EH (cell line): ENCODE measurements at places on chromosomes 4 and X.

- DNase-seq: no peak
Measured at GRCh38 chr4:22780317-22780716, 87.6 kb downstream of the GBA3 start.

GRCh38 chr4:2799971-2800690, 7.2 kb downstream of the SH3BP2 start:
- no peak for DNase-seq

GRCh38 chr4:12178614-12179610, 750.2 kb upstream of the HS3ST1 start:
- DNase-seq: no peak

DNA sequence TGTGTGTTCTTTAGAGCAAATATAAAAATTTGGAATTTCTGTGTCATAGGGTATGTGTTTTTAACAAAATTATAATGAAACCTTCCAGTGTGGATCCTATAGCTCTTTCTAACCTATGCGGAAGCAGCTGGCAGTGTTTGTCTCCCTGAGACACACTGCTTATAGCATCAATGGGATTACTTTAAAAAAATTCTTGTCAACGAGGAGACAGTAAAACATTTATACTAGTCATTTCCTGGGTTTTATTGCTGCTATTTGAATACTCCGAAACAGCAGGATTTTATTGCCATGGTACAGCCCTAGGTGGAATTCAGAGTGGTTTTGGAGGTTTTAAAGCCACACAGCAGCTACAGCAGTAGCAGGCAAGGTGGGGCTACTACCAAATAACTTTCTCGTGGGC, 145.1 kb upstream of the IL1RAPL2 start:
- DNase-seq: no peak

DNA sequence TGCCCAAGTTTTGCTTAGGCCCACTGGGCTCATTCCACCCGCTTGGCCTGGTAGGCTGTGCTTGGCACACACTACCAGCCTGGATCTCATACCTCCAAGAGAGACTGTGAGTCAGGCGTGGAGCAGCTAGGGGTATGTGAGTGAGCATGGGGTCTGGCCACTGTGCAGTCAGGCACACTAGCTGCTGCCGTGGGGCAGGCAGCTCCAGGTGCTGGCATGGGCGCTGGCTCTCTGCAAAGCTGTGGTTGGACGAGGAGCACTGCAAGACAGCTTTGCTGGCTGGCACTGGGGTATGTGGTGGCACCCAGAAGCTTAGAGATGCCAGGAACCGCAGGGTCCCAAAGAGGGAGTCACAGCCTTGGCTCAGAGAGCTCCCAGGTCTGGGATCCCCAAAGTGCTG, 377.8 kb downstream of the KCTD8 start:
- DNase-seq: no peak

DNA sequence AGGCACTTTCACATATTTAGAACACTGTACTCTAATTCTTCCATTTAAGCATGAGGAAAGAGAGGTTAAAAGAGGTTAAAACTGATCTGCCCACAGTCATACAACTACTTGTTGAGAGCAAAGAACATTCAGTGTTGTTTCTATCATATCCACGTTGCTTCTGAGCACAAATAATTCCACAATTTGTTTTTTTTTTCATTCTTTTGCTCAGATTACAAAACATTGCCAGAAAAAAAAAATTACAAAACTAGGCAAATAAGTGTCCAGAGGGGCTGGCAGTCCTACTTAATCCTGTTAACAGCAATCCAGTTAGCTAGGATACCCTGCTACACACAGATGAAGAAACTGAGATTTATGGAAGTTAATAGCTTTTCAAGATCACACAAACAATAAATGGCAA, 6.3 kb upstream of the USP53 start:
- DNase-seq: no peak

DNA sequence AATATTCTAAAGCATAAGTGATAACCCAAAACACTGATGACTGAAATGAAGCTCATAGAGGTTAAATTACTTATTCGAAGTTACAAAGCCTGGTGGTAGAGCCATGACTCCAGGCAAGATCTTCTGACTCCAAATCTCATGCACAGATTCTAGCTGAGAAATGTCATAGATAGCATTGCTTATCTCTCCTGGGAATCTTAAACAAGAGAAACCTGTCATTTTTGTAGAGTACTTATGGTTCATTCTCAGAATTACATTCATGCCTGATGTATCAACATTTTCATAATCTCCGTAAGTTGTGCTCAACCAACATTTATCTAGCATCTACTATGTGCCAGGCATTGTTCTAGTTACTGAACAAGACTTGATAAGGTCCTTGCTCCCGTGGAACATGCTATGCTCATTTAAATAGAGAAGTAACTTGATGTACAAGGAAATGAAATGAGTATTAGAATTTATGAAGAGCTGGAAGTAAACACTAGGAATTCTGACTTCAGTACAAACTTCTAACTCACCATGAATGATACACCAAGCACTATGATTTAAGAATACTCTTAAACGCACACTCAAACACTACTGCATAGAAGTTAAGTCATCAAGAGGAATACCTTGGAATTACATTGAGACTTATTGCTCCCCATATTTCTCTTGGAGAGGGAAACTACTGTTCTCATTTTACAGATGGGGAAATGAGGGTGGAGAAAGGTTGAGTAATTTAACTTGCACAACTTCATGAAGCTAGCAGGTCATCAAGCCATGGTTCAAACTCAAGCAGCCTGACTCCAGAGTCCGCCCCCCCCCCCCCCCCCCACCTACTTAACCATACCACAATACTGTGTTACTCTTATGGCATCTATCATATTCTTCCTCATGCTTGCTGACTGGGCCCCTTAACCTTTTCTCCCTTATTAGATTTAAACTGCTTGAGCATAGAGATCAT, 45.4 kb downstream of the MBNL3 start:
- no peak for DNase-seq

DNA sequence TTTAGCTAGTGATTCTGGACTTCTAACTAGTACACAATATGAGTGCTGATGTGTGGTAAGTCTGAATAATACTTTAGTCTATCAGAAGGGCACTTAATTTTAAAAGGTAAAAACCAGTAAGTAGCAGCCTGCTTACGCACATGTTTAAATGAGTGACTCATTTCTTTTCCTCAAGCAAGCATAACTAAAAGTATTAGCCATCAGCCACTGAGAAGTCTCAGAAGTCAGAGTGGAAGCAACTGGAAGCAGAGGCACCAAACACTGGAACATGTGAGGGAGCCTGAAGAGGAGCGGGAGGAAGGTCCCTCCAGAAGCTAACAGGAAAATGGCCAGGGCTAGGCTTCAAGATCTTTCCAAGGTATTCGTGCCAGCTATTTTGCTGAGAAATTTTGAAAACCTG, 257.7 kb downstream of the RAPGEF2 start:
- DNase-seq: peak; percentile 95

GRCh38 chr4:80989921-80990544, 40.5 kb upstream of the BMP3 start:
- peak; percentile 62 for DNase-seq

- no peak for DNase-seq
Measured at GRCh38 chr4:37225778-37226177, 18.8 kb upstream of the NWD2 start.

GRCh38 chr4:25873632-25874129, 10.9 kb upstream of the SEL1L3 start:
- no peak for DNase-seq

DNA sequence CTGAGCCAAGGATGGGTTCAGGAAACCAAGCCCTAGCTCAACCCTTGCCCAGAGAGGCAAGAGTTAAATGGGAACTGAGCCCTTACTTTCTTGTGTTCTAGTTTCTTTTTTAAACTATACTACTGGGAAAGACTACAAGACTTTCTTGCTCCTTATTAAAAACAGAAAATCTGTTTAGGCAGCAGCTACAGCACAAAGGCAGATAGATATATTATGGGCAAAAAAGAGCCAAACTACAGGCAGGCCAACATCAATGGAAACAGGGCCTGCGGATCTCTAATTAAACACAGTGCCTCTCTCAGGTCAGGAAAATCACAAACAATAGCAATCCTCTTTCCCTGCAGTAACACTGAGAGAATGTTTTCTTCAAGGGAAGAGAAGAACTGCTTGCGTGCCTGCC, 226.0 kb downstream of the LDB2 start:
- no peak for DNase-seq

DNA sequence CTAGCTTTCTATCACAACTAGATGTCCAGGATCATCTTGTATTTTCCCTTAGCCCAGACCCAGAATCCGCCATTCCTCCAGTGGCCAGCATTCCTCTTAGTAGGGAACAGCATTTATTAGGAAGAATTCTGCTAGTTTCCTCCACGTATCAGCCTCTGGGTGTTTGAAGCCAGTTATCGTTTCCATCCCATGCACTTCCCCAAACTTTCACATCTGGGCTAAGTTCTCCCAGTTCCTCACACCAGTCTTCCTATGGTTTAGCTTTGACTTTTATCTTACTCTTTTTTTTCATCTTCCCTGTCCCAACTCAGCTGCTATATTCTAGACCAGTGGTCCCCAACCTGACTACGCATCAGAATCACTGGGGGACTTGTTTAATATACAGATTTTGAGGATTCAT, 53.5 kb upstream of the PRSS48 start:
- no peak for DNase-seq

- DNase-seq: no peak
Measured at GRCh38 chr4:57068237-57068981, 41.8 kb downstream of the IGFBP7 start.

GRCh38 chr4:77617203-77617602, 11.6 kb downstream of the CXCL13 start:
- peak; percentile 35 for DNase-seq

- no peak for DNase-seq
Measured at GRCh38 chr4:148901075-148901705, 459.0 kb upstream of the NR3C2 start.

GRCh38 chr4:94508806-94509205, 57.1 kb downstream of the PDLIM5 start:
- DNase-seq: peak; percentile 38

DNA sequence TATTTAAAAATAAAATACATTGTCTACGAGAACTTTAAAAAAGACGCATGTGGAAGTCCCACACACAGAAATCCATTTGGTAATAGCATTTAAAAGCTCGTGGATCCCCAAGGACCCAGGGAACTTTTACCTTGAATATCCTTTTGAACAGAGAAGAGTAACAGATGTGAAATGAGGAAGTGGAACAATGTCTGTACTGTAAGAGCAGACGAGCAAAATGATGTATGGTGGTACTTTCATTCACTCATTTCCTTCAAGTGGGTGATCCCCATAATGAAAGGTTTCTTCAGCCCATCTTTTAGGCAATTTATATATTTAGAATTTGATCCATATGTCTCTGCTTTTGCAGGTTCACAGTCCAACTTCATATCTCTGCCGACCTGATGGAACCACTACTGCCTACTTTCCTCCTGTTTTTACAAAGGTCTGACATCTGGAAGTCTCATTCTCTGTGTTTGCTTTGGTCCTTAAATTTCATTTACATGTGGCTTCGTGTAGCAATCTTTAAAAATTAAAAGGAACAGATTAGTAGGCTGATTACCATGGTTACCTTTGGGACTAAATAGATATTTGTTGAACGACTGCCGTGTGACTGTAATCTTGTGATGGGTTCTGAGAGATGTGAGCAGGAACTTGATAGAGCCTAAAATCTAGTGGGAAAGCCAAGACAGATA, 188.4 kb downstream of the PALLD start:
- DNase-seq: no peak
